ACHN (cell line): ENCODE measurements at places on chromosomes 3 and 15.

GRCh38 chr3:39398700-39399099 lies 7.8 kb upstream of the RPSA start:
- no peak for DNase-seq

- no peak for DNase-seq
Observed at GRCh38 chr3:79985816-79986215, 218.0 kb upstream of the ROBO1 start.

DNA sequence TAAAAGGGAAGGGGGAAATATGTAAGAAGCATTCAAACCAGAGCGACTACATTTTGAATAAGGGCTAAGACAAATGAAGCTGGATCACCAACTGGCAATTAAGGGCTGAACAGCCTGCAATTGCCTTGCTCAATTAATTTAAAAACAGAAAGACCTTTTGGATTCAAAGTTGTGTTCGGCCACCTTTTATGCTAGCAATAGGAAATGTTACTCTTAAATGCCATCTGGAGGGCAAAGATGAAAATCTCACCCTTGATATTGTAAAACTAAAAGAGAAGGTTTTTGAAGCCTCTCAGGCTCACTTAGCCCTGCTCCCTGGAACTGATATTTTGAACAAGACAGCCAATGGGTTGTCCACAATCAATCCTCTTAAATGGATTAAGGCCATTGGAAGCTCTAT lies 44.2 kb downstream of the ACAD9 start:
- DNase-seq = no peak

DNA sequence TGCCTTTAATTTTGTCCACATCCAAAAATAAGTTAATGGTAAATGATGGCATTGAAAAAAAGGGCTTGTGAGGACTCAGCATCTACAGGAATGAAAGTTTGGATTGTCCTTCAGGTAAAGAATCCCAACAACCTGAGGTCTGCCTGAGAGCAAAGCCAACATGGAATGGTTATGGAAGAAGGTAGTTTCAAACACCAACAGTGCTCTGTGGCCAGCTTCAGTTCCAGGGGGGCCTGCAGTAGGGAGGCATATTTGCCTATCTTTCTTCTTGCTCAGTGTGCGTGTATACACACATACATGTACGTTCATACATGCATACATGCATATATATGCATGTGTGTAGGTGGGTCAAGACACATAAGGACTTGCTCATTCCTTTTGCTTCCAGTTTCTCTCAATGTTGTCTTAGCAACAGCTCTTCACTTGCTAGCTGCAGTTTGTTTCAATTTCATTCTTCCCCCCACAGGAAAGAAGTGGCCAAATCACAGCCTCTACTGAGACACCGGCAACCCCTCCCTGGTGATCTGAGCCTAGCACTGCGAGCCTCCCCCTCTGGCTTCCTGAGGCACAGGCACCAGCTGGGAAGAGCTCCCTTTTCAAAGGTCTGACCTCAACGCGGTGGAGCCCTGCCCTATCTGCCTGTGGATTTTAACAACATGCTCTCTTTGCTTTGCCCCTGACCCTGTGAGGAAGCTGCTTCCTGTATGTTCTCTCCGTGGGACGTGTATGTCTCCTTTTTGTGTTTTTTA lies 146.2 kb downstream of the KLF13 start:
- DNase-seq = no peak

DNA sequence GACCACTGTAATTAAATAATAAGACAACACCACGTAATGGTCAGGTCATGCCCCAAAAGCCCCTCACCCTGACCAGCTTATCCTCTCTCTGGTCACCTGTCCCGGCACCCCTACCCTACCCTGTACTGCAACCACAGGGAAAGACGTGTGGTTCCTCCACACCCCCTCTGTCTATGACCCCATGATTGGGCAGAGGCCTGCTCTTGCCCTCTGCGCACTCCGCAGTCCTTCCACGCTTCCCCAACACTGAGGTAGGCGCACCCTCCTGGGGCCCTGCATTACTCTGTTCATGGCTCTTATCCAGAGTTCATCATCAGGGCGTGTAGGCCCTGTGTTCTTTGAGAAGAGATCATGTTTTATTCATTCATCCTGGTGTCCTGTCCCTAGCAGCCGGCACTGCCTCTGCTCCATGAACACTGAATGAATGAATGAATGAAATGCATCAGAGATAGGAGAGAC lies 33.8 kb downstream of the MGLL start:
- no peak for DNase-seq

DNA sequence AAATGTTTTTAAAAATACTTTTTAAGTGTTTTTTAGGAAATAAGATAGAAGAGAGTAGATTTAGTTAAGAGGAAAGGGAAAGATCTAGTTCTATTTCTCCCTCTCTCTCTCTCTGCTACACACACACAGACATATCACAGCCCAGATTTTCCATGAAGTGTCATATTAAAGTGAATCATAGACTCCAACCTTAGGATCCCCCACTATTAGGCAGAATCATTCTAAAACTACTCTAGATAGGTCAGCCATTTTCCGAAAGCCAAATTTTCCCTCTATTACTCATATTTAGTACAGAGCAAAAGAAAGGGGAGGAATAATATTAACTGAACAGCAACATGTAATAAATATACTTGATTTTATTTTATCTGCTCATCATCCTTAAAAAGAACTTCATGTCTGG lies 45.1 kb upstream of the RSL24D1 start:
- DNase-seq = no peak

GRCh38 chr3:50585919-50586762 lies 16.8 kb downstream of the HEMK1 start:
- DNase-seq = no peak

GRCh38 chr15:63870043-63870394 lies 36.3 kb upstream of the HERC1 start:
- no peak for DNase-seq

DNA sequence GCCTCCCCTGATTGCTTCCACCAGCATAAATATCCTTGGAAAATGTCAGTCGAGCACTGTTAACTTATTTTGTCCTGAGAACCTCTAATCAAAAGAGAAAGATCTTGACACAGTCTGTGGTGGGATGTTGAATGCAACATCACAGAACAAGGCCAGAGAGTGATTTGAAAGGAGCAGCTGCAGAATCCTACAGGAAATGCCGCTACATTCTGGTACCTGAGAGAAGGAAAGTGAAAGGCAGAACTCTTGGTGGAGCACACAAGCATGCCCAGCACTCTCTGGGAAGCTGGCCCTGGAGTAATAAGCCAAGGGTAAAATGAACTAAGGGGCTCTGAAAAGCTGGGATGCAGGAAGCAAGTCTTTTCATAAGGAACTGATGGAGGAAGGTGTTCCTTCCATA lies 75.8 kb downstream of the CBLB start:
- DNase-seq = no peak

DNA sequence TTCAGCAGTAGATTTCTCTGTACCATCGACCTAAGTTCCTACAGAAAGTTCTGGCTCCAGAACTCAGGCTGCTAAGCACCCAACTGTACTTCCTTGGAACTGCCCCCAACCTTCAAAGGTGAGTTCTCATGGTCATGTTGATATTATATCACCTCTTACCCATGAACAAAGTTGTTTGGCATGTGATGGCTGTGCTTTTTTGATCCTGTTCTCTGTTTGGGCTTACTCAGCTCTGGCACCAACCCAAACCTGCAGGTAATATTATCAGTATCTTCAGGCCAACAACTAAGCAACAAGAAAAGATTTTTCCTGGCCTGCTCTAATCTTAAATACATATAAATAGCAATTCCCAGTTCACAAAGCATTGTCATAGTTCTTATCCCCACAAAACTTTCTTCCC lies 318.7 kb upstream of the LMCD1 start:
- DNase-seq = no peak

DNA sequence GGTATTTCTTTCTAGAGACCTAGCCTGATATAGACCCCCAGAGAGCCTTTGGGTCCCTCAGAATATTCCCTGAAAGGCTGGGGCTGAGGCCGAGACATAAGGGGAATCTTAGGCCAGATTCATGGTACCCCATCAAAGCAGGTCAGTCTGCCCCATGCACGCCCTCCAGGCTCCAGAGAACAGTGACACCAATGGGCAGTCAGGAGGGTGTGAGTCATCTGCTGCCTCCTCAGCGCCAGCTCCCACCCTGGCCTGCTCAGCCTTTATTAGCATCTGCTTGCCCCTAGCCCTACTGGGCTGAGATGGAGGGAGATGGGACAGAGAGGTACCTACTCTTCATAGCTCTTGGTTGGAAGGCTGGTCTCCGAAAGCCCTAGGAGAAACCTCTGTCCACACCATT lies 14.3 kb upstream of the CAMKV start:
- DNase-seq = no peak

GRCh38 chr3:106826791-106827311 lies 550.4 kb upstream of the CCDC54 start:
- no peak for DNase-seq
